Ammon's horn (tissue), 1 donor: ENCODE measurements at places on chromosomes 4 and X.

GRCh38 chr4:40193016-40193571 is 3.7 kb upstream of the RHOH start:
- DNase-seq: no peak

DNA sequence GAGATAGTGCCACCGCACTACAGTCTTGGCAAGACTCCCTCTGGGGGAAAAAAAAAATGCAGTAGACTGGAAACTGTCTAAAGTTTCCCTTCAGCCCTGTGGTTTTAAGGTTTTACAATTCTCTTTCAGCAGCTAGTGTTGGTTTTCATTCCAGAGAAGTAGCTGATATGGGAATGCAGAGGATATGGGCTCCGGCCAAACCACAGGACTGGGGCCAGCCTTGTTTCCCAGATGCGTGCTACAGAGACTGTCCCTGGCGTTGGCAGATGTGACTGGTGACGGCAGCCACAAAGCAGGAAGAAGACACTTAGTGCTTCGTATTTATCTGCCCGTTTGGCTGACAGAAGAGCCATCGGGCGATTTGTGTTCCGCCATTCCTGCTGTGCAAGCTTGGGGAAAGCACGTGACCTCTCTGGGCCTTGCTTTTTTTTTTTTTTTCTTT is 43.2 kb downstream of the ZBTB49 start:
- no peak for DNase-seq

GRCh38 chr4:11894977-11895376 is 466.3 kb upstream of the HS3ST1 start:
- DNase-seq: no peak

DNA sequence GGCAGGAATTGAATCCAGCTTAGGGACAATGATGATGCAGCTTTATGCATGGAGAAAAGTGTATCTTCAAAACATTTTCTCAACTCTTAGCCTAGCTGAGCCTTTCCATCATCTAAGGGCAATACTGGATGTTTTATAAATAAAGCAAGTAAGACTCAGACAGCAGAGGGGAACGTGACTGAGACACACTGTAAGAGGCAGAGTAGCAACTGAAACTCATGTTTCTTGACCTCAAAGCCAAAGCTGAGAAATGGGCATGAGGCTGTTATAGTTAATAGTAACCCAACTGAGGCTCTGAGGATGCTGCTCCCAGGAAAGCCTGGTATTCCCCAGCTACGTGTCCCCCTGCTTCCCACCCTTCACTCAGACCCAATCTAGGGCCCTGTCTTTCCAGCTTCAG is 44.6 kb downstream of the ARHGEF9 start:
- DNase-seq: no peak

- DNase-seq: no peak
These were observed 529.1 kb upstream of the SMIM31 start for GRCh38 chr4:164224871-164225270.

DNA sequence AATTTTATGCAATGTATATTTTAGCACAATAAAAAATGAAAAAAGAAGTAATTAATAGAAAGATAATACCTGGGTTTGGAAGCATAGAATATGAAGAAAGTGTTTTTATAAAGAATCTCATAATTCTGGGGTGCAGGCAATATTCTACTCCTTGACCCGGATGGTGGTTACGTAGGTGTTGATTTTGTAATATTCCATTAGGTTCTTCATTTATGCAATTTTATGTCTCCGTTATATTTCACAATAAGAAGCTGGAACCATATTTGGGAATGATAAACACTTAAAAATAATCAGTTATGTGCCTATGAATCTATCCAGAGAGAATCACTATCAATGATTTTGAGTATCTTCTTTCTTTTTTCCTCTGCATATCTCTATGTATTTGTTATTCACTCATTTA is 38.5 kb downstream of the CHRNA9 start:
- no peak for DNase-seq

DNA sequence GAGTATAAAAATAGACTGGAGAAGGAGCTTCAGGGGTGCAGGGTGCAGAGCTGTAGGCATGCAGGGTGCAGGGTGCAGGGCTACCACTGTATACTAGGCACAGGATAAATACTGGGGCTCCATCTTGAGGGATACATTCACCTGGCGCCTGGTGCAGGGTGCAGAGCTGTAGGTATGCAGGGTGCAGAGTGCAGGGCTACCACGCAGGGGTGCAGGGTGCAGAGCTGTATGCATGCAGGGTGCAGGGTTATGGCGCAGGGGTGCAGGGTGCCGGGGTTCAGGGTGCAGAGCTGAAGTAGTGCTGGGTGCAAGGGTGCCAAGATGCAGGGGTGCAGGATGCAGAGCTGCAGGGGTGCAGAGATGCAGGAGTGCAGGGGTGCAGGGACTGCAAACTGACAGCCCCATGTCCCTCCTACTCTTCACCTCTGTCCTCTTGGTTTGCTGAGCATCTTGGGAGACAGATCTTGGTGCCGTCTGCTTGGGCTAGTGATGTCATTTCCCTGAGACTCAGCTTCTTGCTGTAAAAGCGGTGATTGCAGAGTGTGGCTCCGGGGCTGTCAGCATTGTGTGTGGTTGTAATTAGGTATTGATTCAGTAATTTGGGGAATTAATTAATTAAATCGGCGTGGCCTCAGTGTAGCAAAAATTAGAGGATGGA is 91.2 kb downstream of the ADRA2C start:
- DNase-seq: no peak

- DNase-seq: peak; percentile 21
These were observed 5.2 kb downstream of the APBB2 start for GRCh38 chr4:41209187-41209586.

DNA sequence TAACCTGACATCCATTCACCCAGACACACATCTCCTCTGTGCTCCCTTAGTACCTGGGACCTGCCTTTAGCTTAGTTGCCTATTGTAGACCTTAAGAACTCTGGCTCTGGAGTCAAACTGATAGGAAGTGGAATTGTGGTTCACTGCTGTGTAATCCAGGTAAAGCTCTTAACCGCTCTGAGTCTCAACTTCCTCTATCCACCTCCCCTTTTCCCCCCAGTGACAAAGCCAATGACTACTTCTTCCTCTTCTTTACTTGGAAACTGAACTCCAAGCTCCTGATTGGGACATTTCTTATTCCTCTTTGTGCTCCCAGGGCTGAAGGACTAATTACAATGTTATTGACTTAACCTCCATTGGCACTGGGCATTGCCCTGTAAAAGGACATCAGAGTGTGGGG is 94.1 kb downstream of the DRD5 start:
- DNase-seq: peak; percentile 16

GRCh38 chr4:181647396-181648147 is 595.6 kb upstream of the TENM3 start:
- no peak for DNase-seq

GRCh38 chrX:11789809-11790208 is 31.8 kb downstream of the MSL3 start:
- no peak for DNase-seq

DNA sequence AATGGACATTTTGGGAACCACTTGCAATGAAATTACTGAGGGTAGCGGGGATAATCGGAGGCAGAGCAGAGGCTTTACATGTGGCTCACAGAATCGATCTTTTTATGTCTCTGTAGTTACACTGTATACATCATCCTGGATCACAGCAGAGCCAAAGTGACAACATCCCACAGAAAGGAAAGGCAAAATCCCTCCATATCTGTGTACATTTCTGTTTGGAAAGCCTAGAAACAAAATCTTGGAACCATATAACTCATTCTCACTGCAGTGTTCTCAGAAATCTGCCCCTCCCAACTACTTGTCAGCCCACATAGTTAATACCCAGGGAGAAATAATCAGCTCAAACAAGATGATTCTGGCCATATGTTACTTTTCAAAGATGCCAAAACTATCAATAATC is 211.6 kb downstream of the DCLK2 start:
- DNase-seq: no peak

DNA sequence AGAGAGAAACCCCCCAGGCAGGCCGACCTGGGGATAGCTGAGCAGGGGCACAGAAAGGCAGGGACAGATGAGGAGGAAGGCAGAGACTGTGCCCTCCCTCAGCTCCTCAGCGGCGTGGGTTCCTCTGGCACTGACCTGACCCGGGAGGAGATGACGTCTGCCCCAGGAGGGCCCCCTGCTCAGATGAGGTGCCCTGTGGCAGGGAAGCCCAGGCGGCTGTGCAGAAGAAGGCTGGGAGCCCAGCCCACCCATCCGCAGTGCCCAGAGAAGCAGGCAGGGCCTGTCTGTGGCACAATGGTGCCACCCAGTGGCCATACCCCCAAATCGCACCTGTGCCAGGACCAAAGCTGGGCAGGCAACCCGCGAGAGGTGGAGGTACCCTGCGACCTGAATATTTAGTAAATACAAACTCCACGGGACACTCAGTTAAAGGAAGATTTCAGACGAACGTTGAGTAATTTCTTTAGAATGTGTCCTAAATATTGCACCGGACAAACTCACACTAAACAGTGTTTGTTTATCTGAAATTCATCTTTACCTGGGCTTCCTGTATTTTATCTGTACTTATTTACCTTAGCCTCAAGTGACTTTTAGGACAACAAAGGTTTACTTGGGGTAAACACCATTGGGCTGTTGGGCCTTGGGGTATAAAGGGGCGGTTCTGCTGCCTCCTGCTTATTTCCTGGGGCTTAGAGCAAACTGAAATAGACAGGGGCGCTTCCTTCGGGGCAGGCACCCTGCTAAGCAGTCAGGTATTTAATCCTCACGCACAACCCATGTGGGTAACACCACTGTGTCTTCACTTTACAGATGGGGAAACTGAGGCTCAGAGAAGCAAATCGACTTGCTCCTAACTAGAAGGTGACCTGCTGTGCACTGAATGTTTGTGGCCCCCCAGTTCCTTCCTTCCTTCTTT is 46.5 kb upstream of the HMX1 start:
- peak; percentile 77 for DNase-seq

GRCh38 chr4:151629097-151629783 is 131.6 kb downstream of the GATB start:
- no peak for DNase-seq

GRCh38 chr4:87985097-87985886 is 9.8 kb downstream of the SPP1 start:
- peak; percentile 95 for DNase-seq

- DNase-seq: no peak
These were observed 40.2 kb upstream of the CBR4 start for GRCh38 chr4:169050284-169050683.

DNA sequence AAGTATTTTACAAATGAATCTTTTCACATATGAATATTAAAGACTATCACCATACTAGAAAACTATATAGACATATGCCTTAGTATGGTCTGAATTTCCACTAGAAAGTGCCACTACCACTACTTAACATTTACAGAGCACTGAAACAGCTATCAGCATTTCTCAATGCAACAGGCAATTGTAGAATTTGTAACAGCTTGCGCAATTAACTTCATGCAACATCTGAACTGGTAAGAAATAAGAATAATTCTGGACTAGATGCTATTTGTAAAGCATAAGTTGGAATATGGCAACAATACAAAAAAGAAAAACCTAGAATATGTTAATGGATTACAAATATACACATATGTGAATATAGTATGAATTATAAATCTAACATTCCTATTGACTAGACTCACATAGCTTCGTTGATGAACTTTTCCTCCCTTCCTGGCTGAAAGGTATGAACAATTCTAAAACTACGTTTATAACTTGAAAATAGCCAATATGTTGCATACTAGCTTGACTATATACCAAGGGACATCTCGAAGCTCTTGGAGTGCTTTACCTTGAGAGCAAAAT is 82.0 kb downstream of the ATP8A1 start:
- DNase-seq: no peak

DNA sequence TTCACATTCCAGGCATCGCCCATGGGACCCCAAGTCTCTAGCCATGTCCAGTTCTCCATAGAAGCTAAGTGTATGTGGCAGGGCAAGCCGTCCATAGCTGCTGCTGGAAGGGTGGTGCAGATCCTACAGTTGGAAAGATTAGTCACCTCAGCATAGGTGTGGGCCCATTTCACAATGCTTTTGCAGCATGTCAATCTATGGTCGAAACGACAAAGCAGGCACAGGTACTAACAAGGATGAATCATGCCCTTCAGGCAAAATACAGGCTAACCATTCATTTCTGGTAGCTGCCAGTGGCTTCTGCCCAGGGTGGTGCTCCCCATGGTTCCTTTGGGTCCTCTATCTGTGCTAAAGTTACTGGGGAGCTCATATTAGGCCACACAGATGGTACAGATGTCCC is 225.2 kb downstream of the ADGRL3 start:
- no peak for DNase-seq

DNA sequence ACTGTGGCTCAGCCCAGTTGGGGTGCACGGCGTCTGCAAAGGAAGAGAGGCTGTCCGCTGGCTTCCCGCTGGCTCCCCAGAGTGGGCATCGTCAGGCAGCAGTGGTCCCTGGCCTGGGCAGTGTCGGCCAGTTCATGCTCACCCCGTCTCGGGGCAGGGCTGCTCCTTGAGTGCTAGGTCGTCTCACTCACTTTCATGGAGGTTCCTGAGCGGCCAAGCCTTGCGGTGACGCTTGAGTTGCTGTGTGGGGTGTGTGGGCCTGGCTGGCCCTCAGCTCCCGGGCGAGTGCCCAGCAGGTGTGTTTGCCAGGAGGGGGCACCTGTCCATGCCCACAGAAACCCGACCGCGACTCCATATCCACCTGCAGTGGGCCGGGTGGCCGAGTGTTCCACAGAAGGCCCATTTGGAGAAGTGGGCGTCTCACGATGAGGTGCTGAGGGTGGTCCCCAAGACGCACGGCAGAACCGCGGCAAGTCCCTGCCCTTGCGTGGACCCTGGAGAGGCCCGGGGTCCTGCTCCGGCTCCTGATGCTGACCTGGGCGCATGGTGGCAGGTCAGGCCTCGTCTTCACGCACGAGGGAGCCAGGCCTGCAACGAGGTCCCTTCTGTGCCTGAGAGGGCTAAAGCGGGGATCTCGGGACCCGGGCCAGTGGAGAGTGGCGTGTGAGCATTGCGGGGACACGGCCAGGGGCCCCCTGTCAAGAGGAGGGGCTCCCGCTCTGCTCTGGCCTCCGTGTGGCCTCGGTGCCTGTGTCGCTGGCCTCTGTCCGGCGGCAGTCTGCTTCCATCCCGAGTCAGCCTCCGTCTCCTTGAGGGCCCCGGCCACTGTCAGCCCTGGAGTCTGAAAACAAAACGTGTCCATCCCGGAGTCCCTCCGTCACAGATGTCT is 18.5 kb upstream of the UVSSA start:
- DNase-seq: no peak

- no peak for DNase-seq
These were observed 14.1 kb downstream of the INPP4B start for GRCh38 chr4:142832022-142832421.

- no peak for DNase-seq
These were observed 16.1 kb downstream of the PPEF2 start for GRCh38 chr4:75886104-75886503.
